ENCODE measurements at places on chromosomes 13 and 19.

GRCh38 chr19:391207-391557 is 17.8 kb downstream of the C2CD4C start:
- DNase-seq, result no peak

DNA sequence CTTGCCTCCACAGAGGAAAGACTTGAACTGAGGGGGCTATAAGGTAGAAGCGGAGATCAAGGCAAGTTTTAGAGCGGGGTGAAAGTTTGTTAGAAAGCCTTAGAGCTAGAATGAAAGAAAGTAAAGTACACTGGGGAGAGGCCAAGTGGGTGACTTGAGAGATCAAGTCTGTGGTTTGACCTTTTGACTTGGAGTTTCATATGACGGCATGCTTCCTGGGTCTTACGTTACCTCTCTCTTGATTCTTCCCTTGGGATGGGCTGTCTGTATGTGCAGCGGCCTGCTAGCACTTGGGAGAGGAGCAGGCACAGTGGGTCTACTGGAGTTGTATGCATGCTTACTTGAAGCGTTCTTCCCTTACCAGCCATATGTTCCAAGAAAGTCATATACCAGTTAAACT is 1768.5 kb downstream of the PCDH9 start:
- DNase-seq, result no peak

DNA sequence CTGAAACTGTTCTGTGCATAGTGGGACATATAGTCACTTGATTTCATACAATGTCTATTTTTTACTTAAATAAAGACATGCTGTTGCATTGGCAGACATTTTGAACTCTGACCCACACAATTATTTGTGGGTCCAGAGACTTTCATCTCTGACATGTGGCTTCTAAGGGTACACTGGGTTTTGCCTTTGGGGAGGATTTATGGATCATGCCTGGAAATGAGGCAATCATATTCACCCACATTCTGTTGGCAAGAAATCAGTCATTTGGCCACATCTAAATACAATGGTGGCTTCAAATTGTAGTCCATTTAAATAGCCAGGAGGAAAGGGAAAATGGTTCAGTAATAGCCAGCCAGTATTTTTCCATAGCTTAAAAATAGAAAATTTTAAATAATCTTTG is 238.3 kb upstream of the KLF12 start:
- DNase-seq, result no peak

DNA sequence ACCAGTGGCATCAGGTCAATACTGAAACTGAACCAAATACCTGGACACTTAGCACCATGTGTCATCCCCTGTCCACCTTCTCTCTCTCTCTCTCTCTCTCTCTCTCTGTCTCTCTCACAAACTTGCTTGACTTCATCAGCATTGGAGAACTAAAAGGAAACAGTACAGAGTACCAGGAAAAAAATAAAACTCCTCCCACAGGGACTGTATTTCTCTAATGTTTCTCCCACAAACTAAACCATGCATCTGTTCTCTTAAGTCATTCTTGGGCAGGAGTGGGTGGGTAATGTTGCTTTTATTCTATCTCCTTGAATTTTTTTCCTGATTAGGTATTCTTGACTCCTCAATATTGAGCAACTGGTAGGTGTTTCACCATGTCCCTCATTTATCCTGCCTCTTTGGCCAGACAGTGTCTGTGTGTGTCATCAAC is 112.9 kb upstream of the CACNA1A start:
- DNase-seq, result no peak

GRCh38 chr13:29676535-29676934 is 81.0 kb upstream of the SLC7A1 start:
- no peak for DNase-seq

DNA sequence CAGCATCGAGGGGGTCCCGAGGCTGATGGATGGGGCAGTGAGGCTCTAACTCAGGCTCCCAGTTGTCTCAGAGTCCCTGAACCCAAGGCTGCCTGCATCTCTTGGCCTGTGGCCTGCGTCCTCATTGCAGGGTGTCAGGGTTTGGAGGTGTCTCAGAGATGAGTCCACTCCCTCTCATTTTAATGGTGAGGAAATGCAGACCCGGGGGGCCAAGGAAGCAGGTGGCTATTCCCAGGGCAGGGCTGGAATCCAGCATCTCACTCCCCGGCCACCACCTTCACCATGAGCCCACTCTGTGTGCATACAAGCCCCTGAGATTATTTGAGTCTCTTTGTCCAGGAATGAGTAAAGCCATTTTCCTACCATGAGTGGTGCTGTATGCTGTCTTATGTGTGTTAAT is 21.4 kb downstream of the TEX29 start:
- no peak for DNase-seq

DNA sequence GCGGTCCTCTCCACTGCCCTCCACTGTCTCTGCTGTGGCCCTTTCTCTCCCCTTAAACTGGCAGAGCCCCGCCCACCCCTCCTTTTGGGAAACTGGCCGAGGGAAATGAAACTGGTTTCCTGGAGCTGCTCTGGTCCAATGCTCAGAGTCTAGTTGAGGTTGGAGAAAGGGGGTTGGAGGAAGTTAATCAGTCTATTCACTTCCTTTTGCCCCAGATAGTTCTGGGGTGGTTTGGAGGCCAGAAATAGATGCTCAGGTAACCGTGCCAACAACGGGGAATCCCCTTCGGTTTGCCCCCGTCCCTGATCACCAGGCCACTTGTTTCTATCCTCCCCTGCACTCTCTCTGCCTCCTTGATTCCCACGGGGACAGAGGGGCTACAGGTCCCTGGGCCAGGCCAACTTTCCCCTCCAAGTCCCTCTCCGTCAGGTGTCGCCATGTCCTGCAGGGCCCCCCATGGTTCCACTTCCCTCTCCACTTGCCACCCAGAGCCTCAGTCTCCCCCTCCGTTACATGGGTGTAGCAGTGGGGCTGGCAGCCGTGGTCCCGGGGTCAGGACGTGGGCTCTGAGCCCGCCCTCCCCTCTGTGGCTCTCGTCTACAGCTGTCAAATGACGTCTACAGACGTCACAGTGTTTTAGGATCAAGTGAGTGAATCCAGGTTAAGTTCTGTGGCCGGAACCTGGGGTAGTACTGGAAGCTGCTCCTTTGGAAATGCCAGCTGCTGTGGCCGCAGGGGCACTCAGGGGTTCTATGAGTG is at the start of gene IL4I1:
TSS of gene IL4I1 (minus strand) at position 25 of the 759 bp plus-strand sequence. CDS start 727 bp downstream, outside the sequence.
- peak; percentile 37 for DNase-seq
